ENCODE measurements at places on chromosomes 2 and 18.
A peak's percentile ranks its signal among the peaks of the same experiment; 100 is the strongest.

DNA sequence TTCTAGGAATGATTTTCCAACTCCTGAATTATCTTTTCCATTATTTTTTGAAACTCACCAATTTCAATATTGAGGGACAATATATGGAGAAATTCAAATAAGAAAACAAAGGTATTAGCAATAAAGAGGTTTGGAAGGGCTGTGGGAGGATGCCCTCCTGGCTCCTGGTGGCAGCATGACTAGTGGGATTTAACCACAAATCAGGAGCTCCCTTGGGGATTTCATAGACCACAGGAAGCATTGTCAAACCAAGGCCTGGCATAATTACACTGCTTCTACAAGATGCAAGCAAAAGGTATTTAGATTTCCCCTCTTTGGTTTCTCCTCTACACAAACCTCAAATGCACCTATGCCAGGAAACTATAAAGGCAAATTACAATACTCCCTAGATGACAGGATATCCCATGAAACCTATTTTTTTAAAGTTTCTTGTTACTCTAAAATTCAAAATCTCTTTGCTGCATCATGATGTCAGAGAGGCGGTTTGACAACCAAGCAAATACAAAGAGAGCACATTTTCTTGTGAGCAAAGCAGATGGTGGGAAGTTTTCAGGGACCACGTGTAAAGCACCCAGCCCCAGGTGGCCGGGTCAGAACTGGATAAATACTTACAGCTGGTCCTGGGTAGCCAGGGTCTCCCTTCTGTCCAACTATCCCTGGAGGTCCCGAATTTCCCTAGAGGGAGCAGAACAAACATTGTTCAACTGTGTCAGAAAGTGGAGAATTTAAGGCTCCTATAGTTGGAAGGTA, 67.9 kb downstream of the COL6A3 start:
- no peak for DNase-seq

DNA sequence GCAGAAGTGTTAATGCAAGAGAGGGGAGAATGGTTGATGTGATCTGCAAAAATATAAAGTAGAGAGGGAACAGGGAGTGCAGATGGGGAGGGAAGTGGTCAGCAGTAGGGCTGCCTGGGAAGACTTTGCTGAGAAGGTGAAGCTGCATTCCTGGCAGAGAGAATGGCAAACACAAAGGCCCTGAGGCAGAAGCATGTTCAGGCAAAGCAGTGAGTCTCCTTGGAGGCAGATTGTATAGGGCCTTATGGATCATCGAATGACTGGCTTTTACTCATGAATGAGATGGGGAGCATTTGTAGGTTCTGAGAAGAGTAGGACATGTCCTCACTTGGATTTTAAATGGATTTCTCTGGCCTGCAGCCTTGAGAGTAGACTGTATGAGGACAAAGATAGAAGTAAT, 9.5 kb downstream of the ITGA6 start:
- DNase-seq: no peak

GRCh38 chr2:227627769-227628168, 10.5 kb downstream of the SCYGR4 start:
- no peak for DNase-seq

- DNase-seq: peak; percentile 57
Observed at GRCh38 chr2:175111200-175111657, 56.8 kb downstream of the ATF2 start.

DNA sequence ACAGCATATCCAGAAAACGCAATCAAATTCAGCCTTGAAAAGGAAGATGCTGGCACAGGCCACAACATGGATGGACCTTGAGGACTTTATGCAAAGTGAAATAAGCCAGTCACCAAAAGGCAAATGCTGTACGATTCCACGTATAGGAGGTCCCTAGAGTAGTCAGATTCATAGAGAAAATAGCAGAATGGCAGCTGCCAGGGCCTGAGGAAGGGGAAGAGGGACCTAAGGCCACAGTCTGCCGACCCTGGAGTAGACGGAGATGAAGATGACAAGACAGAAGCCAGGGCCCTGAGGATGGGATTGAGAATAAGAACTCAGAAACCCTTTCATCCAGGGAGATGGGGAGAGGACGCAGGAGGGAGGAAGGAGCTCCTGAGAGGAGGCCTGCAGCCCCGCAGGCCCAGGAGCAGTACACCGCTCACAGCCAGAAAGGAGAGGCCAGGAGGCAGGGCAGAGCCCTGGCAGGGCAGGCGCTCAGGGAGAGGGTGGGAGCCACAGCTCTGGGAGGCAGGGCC, 8.1 kb upstream of the MTERF4 start:
- DNase-seq: no peak

DNA sequence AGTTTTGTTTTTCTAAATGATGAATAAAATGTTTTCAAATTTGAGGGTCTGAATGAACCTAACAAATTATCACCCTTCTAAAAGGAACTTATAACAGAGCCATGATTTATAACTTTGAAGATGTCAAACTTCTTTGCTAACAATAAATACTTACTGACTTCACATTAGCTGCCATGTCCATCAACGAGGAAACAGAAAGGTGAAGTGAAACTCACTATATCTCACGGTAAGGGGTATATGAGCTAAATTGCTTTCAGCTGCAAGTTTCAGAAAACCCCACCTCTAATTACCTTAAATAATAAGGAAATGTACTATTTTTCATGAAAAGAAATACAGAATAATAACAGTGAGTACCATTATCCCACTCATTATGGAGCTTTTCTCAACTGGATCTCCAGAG, 350.8 kb upstream of the NT5C1B start:
- no peak for DNase-seq
